NCI-H345 (cell line): ENCODE measurements at places on chromosomes 12 and 14.

GRCh38 chr12:68621472-68622081 is 10.9 kb downstream of the RAP1B start:
- no peak for DNase-seq

- no peak for DNase-seq
Measured at GRCh38 chr14:83312511-83312910, 1778.9 kb upstream of the SEL1L start.

DNA sequence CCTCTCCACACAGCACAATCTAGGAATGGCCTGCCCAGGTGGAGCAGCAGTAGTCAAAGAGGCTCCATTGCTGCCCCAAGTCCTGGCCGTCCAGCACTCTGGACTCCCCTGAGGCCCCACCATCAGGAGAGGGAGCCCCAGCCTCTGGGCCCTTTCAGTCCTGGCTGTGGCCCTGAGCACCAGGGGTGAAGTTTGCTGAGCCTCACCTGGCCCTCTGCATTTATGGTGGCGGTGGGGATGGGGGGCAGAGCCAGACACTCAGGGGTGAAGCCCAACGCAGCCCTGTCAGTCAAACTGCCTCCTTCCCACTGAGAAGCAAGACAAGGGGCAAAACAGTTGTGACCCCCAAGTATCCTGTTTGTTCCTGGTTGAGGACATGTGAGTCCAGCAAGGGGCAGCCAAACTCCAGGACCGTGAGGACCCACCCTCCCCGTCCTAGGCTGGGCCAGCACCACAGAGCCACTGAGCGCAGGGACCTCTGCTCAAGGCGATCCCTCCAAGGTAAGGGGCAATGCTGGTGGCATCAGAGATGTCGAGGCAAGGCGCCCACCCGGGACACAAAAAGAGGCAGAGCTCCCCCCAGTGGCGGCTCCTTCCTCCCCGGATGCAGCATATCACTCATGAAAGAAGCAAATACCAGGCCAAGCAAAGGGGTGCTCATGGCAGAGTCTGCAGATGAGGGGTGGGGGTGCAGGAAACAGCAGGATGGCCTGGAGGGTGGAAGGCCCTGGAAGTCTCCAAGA is 4.8 kb upstream of the AMN start:
- peak; percentile 53 for DNase-seq

- DNase-seq = no peak
Measured at GRCh38 chr12:54197010-54197409, 8.2 kb upstream of the SMUG1 start.

DNA sequence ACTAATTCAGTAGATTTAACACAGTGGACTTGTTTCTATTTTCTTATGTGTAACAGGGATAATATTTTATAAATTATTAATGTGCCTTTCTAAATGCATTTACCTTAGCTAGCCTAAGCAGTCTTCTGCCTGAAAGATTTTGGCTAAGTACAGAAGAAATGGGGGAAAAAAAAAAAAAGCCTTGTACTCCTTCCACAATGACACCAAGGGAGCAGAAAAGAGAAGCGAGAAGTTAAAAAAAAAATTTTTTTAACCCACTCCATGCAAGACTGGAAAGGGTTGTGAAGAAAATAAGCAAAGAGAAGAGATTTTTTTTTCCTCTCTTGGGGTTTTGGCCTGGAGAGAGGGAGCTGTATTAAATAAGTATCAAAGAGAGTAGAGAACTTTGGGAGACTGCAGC is 28.7 kb downstream of the NELL2 start:
- no peak for DNase-seq

DNA sequence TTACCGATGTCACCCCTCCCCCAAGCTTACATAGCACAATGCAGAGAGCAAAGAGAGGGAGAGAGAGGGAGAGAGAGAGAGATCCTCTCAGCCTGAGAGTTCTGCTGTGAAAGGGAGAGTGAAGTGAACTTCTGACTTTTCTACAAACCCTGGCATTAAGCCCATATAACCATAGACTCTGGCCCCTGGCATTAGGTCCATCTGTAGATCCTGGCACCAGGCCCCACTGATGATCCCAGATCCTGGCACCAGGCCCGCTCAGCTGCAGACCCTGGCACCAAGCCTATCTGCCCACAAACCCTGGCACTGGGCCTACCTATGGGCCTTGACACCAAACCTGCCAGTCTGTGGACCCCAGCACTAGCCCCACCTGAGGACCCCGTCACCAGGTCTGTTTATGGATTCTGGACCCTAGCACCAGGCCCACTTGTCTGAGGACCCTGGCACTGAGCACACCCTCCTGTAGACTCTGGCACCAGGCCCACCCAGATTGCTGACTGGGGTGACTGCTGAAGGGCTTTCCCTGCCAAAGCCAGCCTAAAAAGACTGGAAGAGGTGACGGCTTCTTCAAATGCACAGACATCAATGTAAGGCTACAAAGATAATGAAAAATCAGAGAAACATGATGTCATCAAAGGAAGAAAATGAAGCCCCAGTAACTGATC is 14.5 kb upstream of the KRT83 start:
- peak; percentile 23 for DNase-seq

DNA sequence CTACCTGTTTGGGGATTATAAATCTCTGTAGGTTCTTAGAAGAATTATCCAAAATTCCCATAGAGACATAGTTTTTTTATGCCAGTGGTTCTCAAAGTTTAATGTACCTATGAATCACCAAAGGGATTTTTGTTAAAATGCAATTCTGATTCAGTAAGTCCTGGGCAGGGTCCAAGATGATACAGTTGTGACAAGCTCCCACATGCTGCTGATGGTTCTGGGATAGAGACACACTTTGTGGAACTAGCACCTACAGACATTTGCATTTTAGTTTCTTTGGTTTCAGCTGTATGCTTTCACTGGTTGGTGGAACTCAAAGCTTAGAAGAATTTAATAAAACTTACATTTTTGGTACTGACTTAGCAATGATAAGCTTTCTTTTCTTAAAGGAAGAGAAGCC is 80.4 kb downstream of the PTCSC3 start:
- no peak for DNase-seq

DNA sequence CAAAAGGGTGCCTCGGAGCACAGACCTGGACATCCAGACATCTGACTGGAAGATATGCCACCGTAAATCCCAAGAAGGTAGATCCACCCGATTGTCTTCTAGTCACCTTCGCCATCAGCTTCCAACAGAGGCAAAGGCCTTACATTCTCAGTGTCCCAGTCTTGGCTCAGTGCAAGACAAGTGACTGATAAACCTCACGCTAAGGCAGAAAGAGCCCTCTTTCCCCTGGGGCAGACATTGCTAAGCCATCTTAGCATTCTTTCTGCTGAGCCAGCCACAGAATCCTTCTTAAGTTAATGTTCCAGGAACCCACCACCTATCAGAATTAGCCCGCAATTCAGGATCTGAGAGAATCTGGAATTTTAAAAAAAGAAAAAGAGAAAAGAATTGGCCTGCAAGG is 4.3 kb upstream of the PLEKHG6 start:
- DNase-seq = no peak

GRCh38 chr12:131430158-131430742 is 280.6 kb upstream of the SFSWAP start:
- DNase-seq = no peak

DNA sequence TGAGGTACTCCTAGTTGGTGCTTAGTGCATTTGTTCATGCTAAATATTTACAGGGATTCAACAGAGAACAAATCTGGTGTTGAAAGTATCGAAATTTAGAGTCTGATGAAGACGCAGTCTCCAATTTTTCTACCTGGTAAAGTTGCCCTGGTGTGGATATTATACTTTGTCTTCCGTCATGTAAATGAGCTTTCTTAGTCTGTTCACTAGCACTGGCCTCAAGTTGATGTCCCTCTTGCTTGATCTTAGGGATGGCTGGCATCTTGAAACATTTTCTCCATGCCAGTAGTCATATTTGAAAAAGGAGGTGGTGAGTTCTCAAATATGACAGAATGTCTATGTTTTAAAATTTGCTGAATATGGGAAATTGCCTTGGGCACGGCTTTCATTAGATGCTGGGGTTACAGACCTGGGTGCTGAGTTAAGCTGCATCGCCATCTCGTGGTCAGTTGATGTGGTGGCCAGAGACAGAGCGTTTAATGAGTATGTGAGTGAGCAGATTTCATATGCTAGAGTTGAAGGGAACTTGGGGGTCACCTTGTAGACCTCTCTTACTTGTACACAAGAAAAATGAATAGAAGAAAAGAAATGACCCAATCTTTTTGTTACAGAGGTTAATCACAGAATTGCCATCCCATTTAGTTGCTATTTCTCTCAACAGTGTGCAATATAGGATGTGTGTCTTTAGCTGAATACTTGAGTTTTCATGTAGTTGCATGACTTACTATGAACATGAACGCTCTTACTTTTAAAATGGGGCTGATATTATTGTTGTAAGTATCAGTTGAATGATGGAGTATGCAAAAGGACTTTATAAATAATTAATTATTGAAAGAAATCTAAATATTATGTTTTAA is 172.8 kb upstream of the DCN start:
- peak; percentile 45 for DNase-seq

DNA sequence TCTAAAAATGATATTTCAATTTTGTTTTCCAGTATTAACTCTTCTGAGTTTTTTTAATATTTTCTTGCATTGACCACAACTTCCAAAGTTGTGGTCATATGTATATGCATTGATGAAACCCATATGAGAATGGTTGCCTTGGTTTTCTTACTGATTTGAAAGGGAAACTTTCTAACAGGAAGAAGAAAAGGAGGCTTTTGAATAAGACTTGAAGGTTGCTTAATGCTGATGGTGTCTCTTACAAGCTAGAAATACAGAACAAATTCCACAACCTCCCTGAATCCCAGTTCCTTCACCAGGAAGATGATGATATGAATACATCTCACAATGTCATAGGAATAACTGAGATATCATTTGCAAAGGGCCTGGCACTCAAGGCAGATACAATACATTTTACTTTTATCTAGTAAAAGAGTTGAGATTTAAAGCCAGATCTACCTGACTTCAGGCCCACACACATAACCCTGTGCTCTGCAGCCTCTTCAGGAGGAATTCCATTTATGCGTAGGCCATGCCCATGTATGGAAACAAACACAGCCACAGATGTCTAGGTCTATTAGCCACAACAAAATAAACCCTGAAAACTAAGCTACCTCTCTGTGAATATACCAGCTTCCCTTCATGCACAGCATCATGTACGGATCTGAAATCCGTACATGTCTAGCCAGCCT is 165.4 kb upstream of the PLEKHG7 start:
- no peak for DNase-seq

DNA sequence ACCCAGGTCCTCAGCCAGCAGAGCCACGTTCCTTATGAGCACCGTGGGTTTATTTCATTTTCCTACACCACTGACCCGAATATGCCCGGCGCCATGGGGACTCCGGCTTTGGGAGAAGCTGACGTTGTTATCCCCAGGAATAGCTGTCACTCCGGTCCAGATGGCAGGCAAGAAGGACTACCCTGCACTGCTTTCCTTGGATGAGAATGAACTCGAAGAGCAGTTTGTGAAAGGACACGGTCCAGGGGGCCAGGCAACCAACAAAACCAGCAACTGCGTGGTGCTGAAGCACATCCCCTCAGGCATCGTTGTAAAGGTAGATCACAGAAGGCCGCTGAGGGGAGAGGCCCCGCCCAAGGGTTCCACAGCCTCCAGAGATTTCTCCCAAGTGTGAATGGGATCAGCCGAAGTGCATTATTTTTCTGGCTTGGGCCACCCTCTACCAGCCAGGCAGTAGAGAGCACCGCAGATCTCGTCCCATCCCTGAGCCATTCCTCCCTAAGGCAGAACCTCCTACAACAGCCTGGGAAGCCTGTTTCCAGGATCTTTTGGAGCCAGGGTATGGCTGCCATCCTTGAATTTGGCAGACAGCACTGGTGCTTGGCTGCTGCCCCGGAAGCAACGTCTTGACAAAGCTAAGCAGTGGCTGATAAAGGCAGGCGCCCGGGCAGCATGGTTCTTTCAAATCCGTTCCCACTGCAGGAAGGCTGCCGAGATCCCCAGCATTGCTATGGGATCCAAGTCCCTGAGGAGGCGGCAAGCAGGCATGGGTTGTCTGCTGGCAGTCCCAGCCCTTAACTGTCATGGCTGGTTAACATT is 17.8 kb downstream of the CDK2AP1 start:
- no peak for DNase-seq

DNA sequence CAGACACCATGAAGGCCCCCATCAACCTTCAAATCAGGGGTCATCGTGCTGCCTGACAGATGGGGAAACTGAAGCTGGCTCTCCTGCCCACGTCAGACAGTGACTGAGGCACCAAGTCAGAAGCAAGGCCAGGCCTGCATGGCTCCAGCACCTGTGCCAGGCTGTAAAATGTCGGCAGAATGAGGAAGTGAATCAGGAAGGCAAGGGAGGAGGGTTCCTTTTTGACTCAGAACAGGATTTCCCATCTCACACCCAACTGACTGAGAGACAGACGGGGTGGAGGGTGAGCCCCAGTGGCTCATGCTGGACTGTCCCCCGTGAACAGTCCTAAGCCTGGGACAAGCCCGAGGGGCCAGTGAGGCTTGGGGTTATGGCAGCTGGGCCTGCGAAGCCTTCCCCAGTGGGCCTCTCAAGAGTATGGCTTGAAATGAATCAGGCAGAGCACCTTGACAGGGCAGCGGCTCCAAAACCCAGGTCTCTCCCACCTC is 20.9 kb downstream of the SYNE3 start:
- no peak for DNase-seq

GRCh38 chr12:89484470-89484869 is 40.1 kb downstream of the GALNT4 start:
- no peak for DNase-seq

GRCh38 chr12:123388177-123388950 is 4.4 kb downstream of the KMT5A start:
- DNase-seq = peak; percentile 70

- no peak for DNase-seq
Measured at GRCh38 chr14:67852926-67853604, 33.5 kb downstream of the RAD51B start.

GRCh38 chr14:100092832-100093231 is 27.6 kb downstream of the EVL start:
- DNase-seq = no peak

GRCh38 chr12:1662761-1663439 is 28.0 kb upstream of the ADIPOR2 start:
- no peak for DNase-seq

DNA sequence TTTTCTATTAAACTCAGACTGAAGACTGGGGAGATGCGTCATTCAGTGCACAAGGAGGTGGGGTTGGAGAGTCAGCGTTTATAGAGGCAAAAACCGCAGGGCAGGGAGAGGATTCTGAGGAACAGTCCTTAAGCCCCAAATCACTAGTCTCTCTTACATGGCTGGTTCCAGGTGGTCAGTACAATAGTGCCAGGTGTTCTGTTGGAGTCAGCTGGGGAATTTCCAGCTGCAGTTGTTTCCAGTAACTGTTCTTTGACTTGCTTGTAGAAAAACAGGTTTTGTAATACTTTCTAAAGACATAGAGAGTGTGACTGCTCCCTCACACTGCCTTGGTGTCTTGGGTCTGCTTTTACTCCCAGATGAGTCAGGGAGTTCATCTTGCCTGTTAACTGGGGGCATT is 192.2 kb downstream of the TMTC3 start:
- no peak for DNase-seq

DNA sequence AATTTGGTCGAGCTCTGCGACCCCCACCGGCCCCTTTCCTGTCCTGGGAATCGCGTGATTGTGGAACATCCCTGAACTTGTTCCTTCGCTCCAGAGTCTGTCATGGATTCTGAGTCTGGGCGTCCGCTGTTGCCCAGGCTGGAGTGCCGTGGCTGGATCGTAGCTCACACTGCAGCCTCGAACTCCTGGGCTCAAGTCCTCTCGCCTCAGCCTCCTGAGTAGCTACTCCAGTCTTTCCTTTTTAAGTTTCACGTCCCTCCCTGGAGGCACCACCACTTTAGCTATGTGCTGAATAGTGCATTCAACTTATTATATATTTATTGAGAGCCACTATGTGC is 698 bp downstream of the ACOT6 start:
- no peak for DNase-seq
